HFFc6 (cell line): ENCODE measurements at places on chromosomes 12 and 14.
A peak's percentile ranks its signal among the peaks of the same experiment; 100 is the strongest.

- no peak overlapping the region for H3K4me3 ChIP-seq
- no peaks in the 10 kb centered on the region for H3K4me1 ChIP-seq
- H3K27ac ChIP-seq = no peak overlapping the region
- no peaks in the 10 kb centered on the region for H3K36me3 ChIP-seq
- no peak for DNase-seq
- peaks cover 3% of the 10 kb centered on the region for H3K27me3 ChIP-seq
Measured at GRCh38 chr12:100795174-100795799, 711 bp downstream of the ANO4 start.

DNA sequence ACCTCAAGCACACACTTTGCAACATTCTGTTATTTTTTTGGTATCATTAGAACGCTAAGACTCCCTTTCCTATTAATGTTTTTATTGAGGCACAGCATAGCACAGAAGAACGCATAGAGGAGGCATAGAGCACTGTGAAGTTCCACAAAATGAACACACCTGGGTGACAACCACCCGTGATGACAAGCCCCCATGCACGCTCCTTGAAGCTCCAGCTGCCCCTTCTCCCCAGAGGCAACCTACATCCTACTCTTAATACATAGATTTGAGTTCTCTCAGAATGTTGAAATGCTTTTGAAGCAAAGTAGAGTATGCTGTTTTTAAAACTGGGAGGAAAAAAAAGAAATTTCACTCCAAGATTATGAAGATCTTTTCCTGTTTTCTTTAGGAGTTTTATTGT, 55.5 kb downstream of the DYRK2 start:
- H3K27ac ChIP-seq = no peak overlapping the region
- H3K4me3 ChIP-seq = no peak overlapping the region
- H3K36me3 ChIP-seq = peaks cover 5% of the 10 kb centered on the region; the same call in 1 of the 2 replicates
- no peak for DNase-seq

GRCh38 chr14:68663385-68664076, 129.3 kb downstream of the ZFP36L1 start:
- peaks cover 86% of the 10 kb centered on the region for H3K4me1 ChIP-seq
- no peaks in the 10 kb centered on the region; the same call in 1 of the 2 replicates for H3K27me3 ChIP-seq
- peak overlapping the region; percentile 96 for H3K27ac ChIP-seq
- DNase-seq = peak; percentile 91
- peak overlapping the region; percentile 83 for H3K4me3 ChIP-seq

- H3K27me3 ChIP-seq = no peaks in the 10 kb centered on the region
- H3K4me1 ChIP-seq = peaks cover 31% of the 10 kb centered on the region
- DNase-seq = peak; percentile 4
- no peak overlapping the region; the same call in 1 of the 2 replicates for H3K4me3 ChIP-seq
- peaks cover 27% of the 10 kb centered on the region for H3K36me3 ChIP-seq
Measured at GRCh38 chr12:65232476-65233077, 45.9 kb upstream of the MSRB3 start.

DNA sequence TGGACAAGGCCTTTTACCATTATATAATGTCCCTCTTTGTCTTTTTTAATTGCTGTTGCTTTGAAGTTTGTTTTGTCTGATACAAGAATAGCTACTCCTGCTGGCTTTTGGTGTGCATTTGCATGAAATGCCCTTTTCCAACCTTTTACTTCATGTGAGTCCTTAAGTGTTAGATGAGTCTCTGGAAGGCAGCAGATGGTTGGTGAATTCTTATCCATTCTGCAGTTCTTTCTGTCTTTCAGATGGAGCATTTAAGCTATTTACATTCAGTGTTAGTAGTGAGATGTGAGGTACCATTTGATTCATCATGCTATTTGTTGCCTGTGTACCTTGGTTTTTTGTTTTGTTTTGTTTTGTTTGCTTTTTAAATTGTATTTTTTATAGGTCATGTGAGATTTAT, 208.3 kb downstream of the GPHN start:
- no peaks in the 10 kb centered on the region for H3K4me1 ChIP-seq
- no peak for DNase-seq
- H3K27ac ChIP-seq = no peak overlapping the region
- H3K27me3 ChIP-seq = no peaks in the 10 kb centered on the region
- no peaks in the 10 kb centered on the region for H3K36me3 ChIP-seq

DNA sequence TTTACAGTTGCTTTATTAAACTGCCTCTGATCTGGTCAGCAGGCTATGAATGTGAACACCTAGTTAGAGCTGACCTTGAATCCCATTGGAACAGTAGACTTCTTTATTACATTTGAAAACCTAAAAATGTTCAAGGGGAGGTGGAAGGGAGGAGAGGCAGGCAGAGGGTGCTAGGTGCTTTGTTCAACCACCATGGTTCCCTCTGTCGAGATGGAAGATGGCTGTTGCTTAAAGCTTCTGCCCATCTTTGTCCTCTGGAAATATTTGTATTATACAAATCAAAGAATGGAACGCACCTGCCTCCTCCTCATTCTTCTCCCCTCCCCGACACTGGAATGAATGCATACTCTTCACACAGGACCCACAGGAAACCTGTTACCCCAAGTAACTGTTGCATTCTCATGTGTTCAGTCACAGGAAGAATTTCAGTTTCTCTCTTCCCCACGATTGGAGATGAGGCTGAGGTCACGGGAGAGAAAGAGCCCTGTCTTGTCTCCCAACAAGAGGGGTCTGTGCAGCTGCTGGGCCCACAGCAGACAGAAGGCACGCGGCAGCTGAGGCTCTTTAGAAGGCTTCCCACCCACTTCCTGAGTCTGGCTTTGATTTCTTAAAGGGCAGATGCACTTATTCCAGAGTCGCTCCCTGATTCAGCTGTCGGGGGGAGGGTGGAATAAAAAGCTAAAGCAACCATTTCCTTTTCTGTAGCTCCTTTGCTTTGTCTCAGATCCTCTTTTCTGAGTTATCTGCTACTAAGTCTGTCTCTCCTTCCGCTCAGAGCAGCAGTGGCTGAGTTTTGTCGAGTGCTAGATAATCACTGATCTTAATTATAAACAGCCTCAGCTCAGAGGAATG, 217.9 kb upstream of the BTG1 start:
- no peaks in the 10 kb centered on the region for H3K36me3 ChIP-seq
- H3K27me3 ChIP-seq = no peaks in the 10 kb centered on the region
- DNase-seq = peak; percentile 3
- H3K27ac ChIP-seq = peak overlapping the region; percentile 71; the same call in 1 of the 2 replicates
- peaks cover 36% of the 10 kb centered on the region for H3K4me1 ChIP-seq

DNA sequence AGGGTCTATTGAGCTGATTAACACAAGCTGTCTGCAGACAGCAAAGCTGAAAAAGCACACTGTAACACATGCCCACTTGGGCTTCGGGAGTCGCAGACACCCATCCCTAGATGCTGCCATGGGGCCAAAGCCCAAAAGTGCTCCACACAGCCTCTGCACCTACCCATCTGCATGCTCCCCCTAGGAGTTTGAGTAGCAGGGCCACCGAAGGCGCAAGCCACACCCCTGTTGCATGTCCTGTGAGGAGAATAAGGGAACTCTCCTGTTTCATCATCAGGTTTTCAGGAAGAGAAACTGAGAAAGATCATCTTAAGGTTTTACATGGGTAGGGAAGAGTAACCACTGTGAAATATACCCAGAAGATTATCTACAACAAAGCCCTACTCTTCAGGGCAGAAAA, 5.6 kb upstream of the ST8SIA1 start:
- H3K36me3 ChIP-seq = no peaks in the 10 kb centered on the region
- H3K27ac ChIP-seq = no peak overlapping the region
- DNase-seq = no peak

GRCh38 chr14:104001003-104001402, 58.7 kb upstream of the RD3L start:
- H3K27ac ChIP-seq = no peak overlapping the region
- no peak for DNase-seq
- no peak overlapping the region for H3K4me3 ChIP-seq
- H3K4me1 ChIP-seq = no peaks in the 10 kb centered on the region
- no peaks in the 10 kb centered on the region for H3K36me3 ChIP-seq

DNA sequence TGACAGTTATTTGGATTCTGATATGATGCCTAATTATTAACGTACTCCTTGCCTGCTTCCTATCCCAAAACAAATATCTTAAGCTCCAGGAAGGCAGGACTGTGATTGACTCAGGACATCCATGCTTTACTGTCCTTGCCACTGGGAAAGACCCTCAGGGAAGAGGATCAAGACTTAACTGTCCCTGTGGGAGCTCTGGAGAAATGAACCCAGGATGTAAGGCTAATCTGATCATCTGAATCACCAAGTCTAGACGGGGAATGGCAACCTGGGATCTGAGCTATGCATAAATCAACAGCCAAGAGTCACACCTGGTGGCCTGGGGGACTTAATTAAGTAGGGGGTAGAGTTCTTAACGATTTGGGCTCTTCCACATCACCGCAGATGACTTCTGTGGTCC, 153.2 kb upstream of the BCL2L14 start:
- H3K27ac ChIP-seq = no peak overlapping the region
- H3K27me3 ChIP-seq = peaks cover 26% of the 10 kb centered on the region
- no peak overlapping the region for H3K4me3 ChIP-seq
- H3K4me1 ChIP-seq = no peaks in the 10 kb centered on the region

DNA sequence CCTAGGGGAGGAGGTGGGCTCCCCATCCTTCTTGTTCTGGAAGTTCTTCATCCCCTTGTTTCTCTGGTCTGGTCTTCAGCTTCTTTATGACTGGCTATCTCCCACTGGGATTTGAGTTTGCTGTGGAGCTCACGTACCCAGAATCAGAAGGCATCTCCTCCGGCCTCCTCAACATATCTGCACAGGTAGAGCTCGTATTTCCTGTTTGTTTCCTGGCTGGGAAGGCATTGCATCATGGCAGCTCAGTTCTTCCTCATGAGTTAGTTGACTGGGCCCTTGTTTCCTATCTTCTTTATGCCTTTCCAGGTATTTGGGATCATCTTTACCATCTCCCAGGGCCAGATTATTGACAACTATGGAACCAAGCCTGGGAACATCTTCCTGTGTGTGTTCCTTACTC, 19.8 kb downstream of the ERG28 start:
- H3K27ac ChIP-seq = no peak overlapping the region
- no peaks in the 10 kb centered on the region for H3K36me3 ChIP-seq
- peaks cover 12% of the 10 kb centered on the region for H3K27me3 ChIP-seq
- no peak for DNase-seq
- H3K4me1 ChIP-seq = peaks cover 21% of the 10 kb centered on the region
- no peak overlapping the region for H3K4me3 ChIP-seq

GRCh38 chr12:100017056-100017455, 32.3 kb upstream of the ANKS1B start:
- peaks cover 7% of the 10 kb centered on the region; the same call in 1 of the 2 replicates for H3K4me1 ChIP-seq
- DNase-seq = no peak
- peaks cover 18% of the 10 kb centered on the region for H3K36me3 ChIP-seq
- no peaks in the 10 kb centered on the region; the same call in 1 of the 2 replicates for H3K27me3 ChIP-seq
- H3K27ac ChIP-seq = no peak overlapping the region

- no peaks in the 10 kb centered on the region for H3K27me3 ChIP-seq
- no peaks in the 10 kb centered on the region for H3K4me1 ChIP-seq
- no peaks in the 10 kb centered on the region; the same call in 1 of the 2 replicates for H3K36me3 ChIP-seq
Measured at GRCh38 chr12:58443273-58443980, 476.9 kb downstream of the LRIG3 start.

- H3K27me3 ChIP-seq = no peaks in the 10 kb centered on the region; the same call in 1 of the 2 replicates
- H3K4me1 ChIP-seq = no peaks in the 10 kb centered on the region
- H3K36me3 ChIP-seq = no peaks in the 10 kb centered on the region
- H3K4me3 ChIP-seq = no peak overlapping the region
- H3K27ac ChIP-seq = no peak overlapping the region
Measured at GRCh38 chr14:78335531-78335930, 165.4 kb downstream of the NRXN3 start.

GRCh38 chr12:130873825-130874224, 2.0 kb downstream of the RAN start:
- no peak for DNase-seq
- H3K4me1 ChIP-seq = peaks cover 47% of the 10 kb centered on the region
- H3K27me3 ChIP-seq = peaks cover 1% of the 10 kb centered on the region; the same call in 1 of the 2 replicates

GRCh38 chr12:5494343-5494742, 62.4 kb downstream of the NTF3 start:
- no peak overlapping the region for H3K27ac ChIP-seq
- no peaks in the 10 kb centered on the region; the same call in 1 of the 2 replicates for H3K27me3 ChIP-seq
- H3K4me3 ChIP-seq = no peak overlapping the region
- peaks cover 61% of the 10 kb centered on the region for H3K4me1 ChIP-seq

GRCh38 chr14:61280092-61280525, 1.0 kb downstream of the TMEM30B start:
- no peak overlapping the region for H3K4me3 ChIP-seq
- no peak overlapping the region for H3K27ac ChIP-seq
- peaks cover 37% of the 10 kb centered on the region for H3K27me3 ChIP-seq
- H3K4me1 ChIP-seq = peaks cover under 1% of the 10 kb centered on the region
- DNase-seq = no peak

- peaks cover 12% of the 10 kb centered on the region for H3K36me3 ChIP-seq
- no peak overlapping the region for H3K4me3 ChIP-seq
- no peak for DNase-seq
- peaks cover 4% of the 10 kb centered on the region for H3K27me3 ChIP-seq
Measured at GRCh38 chr14:55691659-55692058, 111.7 kb downstream of the KTN1 start.

DNA sequence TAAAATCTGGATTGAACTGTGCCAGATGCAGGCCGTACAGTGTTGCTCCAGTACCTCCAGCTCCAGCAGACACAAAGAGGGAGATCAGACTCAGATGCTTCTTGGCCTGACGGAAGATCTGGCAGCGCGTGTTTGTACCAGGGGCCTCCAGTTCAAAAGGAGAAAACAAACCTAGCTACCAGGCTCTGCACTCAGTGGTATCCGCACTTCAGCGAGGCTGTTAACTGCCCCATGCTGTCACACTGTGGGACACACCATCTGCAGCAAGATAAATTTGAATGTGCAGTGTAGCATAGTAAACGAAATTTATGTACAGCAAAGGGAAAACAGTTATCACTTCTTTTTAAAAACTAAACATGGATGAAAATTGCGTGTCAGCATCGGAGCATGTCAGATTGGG, 5.1 kb downstream of the DYNC1H1 start:
- peak overlapping the region; percentile 14; the same call in 1 of the 2 replicates for H3K27ac ChIP-seq
- H3K27me3 ChIP-seq = no peaks in the 10 kb centered on the region; the same call in 1 of the 2 replicates
- peak overlapping the region; percentile 35; the same call in 1 of the 2 replicates for H3K4me3 ChIP-seq

DNA sequence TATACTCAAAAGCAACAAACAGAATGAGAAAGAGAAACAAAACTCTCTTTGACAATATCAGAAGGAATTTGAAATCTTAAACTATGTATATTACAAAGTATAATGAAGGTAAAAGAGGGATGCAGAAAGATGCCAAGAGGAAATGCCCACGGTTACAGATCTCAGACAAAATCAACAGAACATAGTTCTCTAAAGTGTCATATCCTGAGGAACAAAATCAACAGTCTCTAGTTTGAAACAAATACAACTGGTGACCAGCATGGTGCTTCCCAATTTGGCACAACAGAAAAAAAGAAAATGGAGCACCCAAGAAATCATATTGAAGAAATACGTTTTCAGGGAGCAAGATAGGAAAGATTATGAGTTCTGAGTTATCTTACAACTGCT, 116.5 kb downstream of the METTL25 start:
- no peaks in the 10 kb centered on the region for H3K27me3 ChIP-seq
- H3K27ac ChIP-seq = peak overlapping the region; percentile 76
- peak overlapping the region; percentile 53 for H3K4me3 ChIP-seq
- DNase-seq = peak; percentile 53
- peaks cover 33% of the 10 kb centered on the region for H3K4me1 ChIP-seq

GRCh38 chr14:91230397-91231035, 14.0 kb downstream of the GPR68 start:
- H3K27ac ChIP-seq = peak overlapping the region; percentile 87
- no peak for DNase-seq
- no peaks in the 10 kb centered on the region; the same call in 1 of the 2 replicates for H3K27me3 ChIP-seq
- peaks cover 50% of the 10 kb centered on the region for H3K4me1 ChIP-seq
- peaks cover 15% of the 10 kb centered on the region for H3K36me3 ChIP-seq
